ENCODE measurements at places on chromosomes 13 and 19.

DNA sequence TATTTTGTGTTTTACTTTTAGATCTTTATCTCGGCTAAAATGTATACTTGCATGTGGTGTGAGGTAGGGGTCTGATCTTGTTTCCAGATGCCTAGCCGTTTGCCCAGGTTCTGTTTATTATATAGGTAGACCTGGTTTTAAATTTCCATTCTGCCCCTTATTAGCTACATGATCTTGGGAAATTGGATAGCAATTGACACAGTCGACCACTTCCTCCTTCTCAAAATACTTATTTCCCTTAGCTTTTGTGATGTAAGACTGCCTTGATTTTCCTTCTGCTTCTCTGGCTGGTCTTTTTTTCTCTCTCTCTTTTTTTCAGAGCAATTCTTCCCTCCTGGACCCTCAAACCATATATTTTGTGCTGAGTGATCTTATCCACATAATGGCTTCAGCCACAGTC is 3.0 kb upstream of the PGLYRP1 start:
- DNase-seq, result no peak

GRCh38 chr19:4376028-4376670 is 24.2 kb downstream of the SH3GL1 start:
- DNase-seq, result no peak

- no peak for DNase-seq
Observed at GRCh38 chr13:84297251-84297650, 415.0 kb upstream of the SLITRK1 start.

DNA sequence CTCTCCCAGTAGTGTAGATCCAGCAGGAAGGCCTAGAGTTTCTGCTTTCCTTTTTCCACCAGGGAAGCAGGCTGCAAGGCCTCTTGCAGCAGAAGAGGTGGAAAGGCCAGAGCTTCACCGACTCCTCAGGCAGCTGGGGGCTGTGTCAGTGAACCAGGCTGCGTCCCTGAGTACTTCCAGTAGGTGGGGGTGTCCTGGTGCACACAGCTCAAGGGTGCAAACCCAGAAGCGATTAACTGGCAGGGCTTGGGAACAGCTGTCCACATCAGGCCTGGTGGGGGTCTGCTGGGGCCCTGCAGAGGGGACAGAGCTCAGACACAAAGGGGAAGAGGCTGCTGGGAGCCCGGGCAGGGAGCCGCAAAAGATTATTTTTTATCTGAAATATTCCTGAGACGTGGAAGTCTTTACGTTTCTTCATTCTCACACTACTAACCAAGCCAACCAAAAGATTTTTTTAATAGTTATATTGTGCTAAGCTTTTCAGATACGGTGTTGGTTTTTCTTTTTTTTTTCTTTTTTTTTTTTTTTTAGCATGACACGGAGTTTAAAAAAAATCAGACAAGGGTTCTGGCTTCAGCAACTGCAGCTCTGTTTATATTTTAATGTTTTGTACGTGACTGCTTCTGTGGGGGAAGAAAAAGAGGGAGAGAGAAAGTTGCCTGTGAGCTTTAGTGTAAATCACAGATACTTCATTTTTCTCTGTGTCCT is 11.0 kb downstream of the TSHZ3 start:
- DNase-seq, result peak; percentile 55

- peak; percentile 98 for DNase-seq
Observed at GRCh38 chr19:38387550-38388348, at the start of gene GGN. GGN (minus strand) TSS chr19:38388034; CDS start chr19:38387261, 773 bp downstream.

GRCh38 chr19:35076657-35077056 is 35.1 kb downstream of the HPN start:
- DNase-seq, result no peak
